Omental fat pad (tissue), 4 donors: ENCODE measurements at places on chromosomes 16 and 17.

DNA sequence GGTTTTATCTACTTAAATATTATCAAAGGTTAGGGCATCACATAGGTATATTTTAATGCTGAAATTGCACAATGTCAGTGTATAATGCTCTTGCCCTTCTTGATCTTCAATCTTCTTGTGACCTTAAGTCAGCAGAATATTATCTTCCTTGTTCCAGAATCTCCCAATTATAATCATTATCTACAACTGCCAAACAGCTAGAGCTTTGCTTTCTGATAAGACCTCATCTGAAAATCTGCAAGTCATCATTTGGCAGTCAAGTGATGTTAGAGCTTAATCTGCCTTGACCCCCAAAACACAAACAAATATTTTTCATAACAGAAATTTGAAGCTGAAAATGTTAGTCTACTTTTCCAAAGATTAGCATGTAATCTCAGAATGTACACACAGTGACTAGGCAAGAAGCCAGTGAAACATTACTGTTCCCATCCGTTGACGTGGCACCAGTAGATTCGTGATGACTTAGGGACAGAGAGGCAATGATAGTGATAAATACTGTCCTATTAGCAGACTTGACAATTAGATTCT is 19.8 kb downstream of the REXO5 start:
- no peak for DNase-seq

GRCh38 chr16:47777220-47777619 is 316.1 kb downstream of the PHKB start:
- no peak for DNase-seq

DNA sequence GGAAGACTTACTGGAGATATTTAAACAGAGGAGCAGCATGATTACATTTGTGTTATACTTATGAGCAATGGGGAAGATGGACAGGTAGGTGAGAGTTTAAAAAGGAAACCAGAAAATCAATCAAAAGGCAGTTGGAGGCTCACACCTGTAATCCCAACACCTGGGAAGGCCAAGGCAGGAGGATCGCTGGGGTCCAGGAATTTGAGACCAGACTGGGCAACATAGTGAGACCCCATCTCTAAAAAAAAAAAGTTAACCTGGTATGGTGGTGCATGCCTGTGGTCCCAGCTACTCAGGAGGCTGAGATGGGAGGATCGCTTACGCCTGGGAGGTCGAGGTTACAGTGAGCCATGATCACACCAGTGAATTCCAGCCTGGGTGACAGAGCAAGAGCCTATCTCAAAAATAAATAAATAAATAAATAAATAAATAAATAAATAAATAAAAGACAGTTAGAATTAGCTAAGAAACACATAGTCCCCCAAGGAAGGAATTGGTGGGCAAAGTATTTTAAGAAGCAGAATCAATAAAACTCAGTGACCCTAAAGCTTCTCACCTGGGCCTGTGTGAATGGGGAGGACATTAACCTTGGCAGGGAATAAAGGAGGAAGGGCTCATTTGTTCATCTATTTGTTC is 32.3 kb upstream of the TOB1 start:
- DNase-seq, result no peak

DNA sequence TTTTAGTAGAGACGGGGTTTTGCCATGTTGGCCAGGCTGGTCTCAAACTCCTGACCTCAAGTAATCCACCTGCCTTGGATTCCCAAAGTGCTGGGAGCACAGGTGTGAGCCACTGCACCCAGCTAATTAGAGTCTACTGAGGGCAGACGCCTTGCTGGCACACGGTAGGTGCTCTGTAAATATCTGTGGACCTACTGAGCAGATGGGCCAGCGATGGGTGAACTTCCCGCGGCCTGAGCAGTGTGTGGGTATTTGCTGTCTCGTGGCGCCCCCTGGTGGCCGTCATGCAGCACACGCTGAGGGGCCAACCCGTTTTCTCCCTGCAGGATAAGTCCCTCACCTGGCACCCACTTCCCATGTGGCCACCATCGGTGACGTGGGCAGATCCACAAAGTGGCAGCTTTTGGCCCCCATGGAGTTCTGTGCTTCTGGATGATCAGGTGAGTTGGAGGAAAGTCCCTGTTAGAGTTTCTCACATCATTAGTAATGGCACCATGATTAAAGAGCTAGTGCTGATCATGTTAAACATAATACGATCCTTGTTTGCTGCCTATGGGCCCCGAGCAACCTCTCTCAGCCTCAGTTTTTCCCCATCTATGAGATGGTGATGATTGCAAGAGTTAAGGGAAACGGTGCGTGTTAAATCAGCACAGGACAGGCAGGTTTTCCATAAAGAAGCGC is 40.7 kb downstream of the ZDHHC7 start:
- DNase-seq, result peak; percentile 61

DNA sequence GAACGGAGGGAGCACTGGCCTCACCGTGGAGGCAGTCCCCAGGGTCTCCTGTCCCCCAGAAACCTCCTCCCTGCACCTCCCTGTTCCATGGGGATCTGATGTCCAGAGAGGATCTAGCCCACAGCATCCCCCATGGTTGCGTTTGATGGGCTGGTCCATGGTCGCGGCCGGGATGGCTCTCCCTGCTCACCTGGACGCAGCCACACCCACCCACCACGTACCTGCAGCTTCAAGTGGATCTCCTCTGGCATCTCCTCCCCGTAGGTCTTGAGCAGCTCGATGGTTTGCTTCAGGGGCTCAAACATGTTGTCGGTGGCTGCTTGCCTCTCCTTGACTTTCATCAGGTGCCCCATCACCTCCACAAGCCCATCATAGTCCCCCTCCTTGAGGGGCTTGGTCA is 47.9 kb downstream of the DNAH17 start:
- DNase-seq, result no peak

GRCh38 chr17:50626037-50626574 is 8.6 kb upstream of the ABCC3 start:
- DNase-seq, result no peak

DNA sequence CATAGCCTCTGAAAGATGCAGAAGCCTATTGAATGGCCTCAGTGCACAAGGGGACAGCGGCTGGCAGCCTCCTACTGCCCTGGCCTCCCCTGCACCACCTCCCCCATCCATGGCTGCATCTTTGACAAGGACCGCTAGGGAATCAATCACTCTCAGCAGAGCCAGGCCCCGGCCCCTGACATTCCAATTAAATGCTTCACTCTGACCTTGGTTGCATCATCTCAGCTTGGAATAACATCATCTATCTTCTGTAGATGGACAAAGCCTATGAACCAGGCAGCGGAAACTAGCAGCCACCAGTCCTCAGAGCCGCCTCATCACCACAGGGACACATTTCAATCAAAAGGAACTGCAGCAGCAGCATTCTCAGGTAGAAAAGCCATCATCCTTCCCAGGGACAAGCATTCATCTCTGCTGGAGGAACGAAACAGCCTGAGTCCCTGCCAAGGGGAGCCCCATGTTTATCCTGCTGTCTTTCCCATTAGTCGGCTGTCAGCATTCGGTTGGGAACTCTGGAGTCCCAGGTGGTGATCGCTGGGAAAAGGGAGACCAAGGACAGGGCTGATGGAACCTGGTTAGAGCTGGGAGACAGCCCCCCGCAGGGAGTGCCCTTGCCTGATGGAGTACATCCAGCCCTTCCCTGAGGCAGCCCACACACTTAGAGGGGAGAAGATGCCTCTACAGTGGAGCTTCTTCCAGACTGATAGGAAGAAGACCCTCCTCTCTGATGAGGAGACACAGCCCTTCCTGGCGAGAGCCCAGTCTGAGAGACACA is 11.5 kb upstream of the TMEM132E start:
- no peak for DNase-seq

- no peak for DNase-seq
These were observed 4.7 kb upstream of the KRTAP3-1 start for GRCh38 chr17:41013606-41014005.

DNA sequence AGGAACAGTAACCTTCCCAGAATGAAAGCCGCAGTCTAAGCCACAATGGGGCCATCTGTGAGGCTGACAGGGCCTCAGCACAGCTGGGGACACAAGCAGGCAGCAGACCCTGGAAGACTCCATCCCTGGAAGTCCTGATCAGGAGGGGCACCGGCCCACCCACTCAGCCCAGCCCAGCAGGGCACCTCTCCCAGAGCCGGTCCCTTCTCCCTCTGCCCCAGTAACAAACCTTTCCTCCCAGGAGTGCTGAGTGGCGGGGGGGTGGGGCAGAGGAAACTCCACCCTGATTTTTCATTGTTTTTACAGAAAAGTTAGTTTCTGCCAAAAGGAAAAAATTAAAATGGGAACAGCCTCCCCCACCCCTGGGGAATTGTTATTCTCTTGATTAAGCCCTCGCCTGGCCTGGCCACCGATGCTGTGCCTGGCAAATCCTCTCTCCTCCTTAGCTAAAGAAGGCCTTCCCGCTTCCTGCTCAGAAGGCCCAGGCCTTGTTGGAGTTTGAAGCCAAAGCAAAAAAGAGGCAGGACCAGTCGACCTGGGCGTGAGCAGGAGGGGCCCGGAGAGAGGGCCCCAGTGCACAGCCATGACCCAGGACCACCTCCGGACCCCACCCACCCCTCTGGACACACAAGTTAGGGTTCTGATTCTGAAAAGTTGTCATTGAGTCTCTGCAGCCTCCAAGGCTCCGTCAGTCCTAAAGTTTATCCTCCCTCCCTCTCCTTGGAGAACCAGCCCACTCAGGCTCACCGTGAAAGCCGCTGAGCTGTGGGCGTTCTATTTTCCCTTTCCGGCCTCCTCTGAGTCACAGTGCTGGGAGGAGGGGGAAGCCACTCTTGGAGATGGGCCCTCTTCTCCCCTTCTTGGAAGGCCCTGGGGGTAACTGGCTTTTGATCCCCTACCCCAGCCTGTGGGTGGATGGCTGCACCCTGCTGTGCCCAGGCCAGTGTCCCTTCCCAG is 128.4 kb upstream of the TNRC6C start:
- peak; percentile 52 for DNase-seq

GRCh38 chr16:80175011-80175410 is 365.8 kb upstream of the DYNLRB2 start:
- DNase-seq, result no peak

GRCh38 chr17:2025220-2025621 is at the start of gene RTN4RL1:
TSS of gene RTN4RL1 (minus strand) at chr17:2025334. CDS start at chr17:2024865, 469 bp downstream.
- DNase-seq, result no peak

DNA sequence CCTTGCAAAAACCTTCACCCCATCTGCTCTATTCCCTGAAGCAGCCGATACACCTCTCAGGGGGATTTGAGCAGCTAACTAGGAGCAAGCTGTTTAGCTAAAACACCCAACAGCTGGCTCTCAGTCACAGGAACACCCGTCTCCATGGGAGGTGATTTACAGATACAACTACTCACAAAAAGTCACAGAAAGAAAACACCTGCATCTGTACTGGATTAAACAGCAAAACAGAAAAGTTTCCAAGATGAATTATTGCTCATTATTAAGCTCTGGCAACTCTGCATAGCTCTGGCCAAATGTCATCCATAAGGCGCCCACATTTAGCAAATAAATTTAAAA is 22.3 kb downstream of the GJC1 start:
- no peak for DNase-seq
